ENCODE measurements at places on chromosomes 4 and X. TPM values are rescaled to one million over a fixed set of nuclear protein-coding genes. Genes with fewer than 3 reads are reported as not detected.

DNA sequence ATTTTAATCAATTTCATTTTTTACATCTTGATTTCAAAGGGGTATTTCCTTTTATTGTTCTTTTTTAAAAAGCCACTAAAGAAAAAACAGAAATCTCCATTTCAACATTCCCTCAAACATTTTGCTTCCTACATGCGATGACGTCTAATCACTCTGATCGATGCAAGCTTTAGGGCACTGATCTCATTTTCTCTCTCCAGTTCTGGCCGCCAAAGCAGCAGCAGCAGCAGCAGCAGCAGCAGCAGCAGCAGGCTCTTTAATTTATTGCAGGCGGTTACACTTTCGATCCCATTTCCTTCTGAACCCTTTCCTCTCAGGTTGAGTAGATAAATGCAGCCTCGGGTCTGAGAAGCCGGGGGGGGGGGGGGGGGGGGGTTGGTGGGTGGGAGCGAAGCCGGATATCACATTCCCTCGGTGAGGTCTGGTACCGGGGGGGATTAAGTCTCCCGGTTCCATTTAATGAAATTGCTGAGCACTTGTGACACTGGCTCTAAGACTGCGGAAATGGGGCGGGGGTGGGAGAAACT is 3.4 kb upstream of the PCDH7 start:
- H3K4me1 ChIP-seq: peaks cover 11% of the 10 kb centered on the region
- H3K4me3 ChIP-seq: peak overlapping the region; percentile 26
- H3K27ac ChIP-seq: no peak overlapping the region
- no peaks in the 10 kb centered on the region for H3K36me3 ChIP-seq

GRCh38 chrX:150197388-150197787 is 165.7 kb upstream of the MAMLD1 start:
- no peaks in the 10 kb centered on the region for H3K27me3 ChIP-seq
- DNase-seq: no peak
- H3K4me3 ChIP-seq: no peak overlapping the region
- peaks cover 13% of the 10 kb centered on the region for H3K4me1 ChIP-seq

GRCh38 chrX:117996408-117996807 is 120.2 kb downstream of the KLHL13 start:
- no peaks in the 10 kb centered on the region for H3K4me1 ChIP-seq
- no peaks in the 10 kb centered on the region for H3K27me3 ChIP-seq
- no peak overlapping the region for H3K4me3 ChIP-seq
- DNase-seq: no peak
- no peaks in the 10 kb centered on the region for H3K36me3 ChIP-seq
- no peak overlapping the region for H3K27ac ChIP-seq

DNA sequence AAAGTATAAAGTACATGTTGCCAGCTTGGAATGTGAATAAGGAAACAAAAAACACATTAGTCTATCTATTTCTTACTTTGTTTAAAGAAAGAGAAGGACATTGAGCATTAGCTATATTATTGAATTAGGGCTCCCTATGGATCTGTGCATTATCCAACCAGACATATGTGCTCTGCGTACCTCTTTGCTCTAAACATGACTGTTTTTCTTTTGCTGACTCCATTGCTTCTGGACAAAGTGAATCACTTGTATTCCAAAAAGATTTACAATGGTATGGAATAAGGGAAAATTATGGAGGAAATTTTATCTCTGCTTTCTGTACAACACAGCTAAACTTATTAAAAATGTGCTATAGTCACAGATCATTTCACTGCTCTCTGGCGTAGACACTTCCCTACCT is 727.8 kb upstream of the LCORL start:
- no peak for DNase-seq
- H3K4me3 ChIP-seq: no peak overlapping the region
- no peaks in the 10 kb centered on the region for H3K27me3 ChIP-seq
- H3K4me1 ChIP-seq: no peaks in the 10 kb centered on the region
- no peaks in the 10 kb centered on the region for H3K36me3 ChIP-seq
- no peak overlapping the region for H3K27ac ChIP-seq

DNA sequence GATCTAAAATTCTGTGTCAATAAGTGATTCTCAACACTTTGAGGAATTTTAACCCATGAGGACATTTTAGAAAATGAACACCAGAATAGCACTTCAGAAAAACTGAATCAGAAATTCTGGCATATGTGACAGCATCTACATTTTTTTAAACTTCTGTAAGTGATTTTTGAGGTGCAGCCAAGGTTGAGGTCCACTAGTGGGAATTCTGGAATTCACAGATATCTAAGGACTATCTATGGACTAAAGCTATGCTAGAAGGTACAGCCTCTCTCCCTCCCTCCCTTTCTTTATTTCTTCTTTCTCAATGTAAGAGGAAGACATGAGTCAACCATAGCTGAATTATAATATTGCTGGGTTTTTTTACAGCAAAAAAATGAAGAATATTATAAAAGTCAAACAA is 508.2 kb upstream of the ATOH1 start:
- no peak overlapping the region for H3K4me3 ChIP-seq
- DNase-seq: no peak
- no peaks in the 10 kb centered on the region for H3K4me1 ChIP-seq
- H3K27me3 ChIP-seq: no peaks in the 10 kb centered on the region
- no peaks in the 10 kb centered on the region for H3K36me3 ChIP-seq

DNA sequence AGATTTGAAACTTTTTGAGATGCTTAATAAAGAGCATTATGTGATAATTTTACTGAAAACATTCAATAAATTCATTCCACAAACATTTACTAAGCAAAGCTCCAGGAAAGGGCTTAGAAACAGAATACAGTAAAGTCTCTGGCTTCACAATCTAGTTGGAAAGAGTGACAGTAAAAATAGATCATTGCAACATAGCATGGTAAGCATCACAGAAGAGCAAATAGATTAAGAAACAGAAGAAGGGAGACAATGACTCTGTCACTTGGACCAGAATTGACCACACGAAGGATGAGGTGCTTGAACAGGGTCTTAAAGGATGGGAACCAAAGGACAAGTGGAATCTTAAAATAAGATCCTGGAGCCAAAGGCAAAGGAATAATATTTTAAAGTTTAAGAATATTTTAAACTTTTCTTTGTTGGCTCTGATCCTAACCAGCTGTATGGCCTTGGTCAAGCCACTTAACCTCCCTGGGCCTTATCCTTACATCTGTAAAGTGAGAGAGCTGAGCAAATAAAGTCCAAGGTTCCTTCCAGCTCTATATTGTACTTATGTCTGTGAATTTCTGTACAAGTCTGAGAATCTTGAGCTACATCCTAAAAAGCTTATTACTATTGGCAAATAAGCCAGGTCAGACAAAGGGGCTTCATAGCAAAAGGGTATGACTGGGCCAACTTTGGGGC is 33.9 kb downstream of the SEC24D start:
- H3K27me3 ChIP-seq: no peaks in the 10 kb centered on the region
- no peak for DNase-seq
- H3K36me3 ChIP-seq: peaks cover 99% of the 10 kb centered on the region
- no peak overlapping the region for H3K4me3 ChIP-seq
- no peak overlapping the region for H3K27ac ChIP-seq

GRCh38 chr4:103429283-103429682 is 231.1 kb upstream of the CENPE start:
- no peak overlapping the region for H3K27ac ChIP-seq
- no peaks in the 10 kb centered on the region for H3K27me3 ChIP-seq
- H3K4me1 ChIP-seq: no peaks in the 10 kb centered on the region
- no peak for DNase-seq
- H3K4me3 ChIP-seq: no peak overlapping the region

- H3K27me3 ChIP-seq: no peaks in the 10 kb centered on the region
- peak; percentile 39 for DNase-seq
- peaks cover 54% of the 10 kb centered on the region for H3K4me1 ChIP-seq
- H3K27ac ChIP-seq: peak overlapping the region; percentile 43
These were observed 118.7 kb upstream of the AP1S2 start for GRCh38 chrX:15973299-15973698.

DNA sequence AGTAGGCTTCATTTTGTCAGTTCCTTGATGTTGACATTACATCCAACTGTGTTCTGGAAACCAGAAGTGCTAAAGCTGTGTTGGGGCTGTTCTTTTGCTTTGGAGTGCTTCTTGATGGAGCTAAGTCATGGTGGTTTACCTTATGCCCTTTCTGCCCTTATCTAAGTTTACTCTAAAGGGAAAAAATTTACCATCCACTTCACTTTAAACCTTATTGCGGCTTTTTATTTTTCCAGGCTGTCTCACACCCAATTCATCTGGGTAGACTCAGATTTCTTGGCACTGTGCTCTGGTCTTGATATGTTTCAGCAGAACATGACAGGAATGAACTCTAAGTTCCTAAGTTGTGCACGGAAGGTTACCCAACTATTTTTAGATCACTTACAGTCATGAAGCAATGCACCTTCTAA is 104.7 kb upstream of the TTC29 start:
- no peak for DNase-seq
- no peaks in the 10 kb centered on the region for H3K4me1 ChIP-seq

- no peaks in the 10 kb centered on the region for H3K27me3 ChIP-seq
- no peak overlapping the region for H3K4me3 ChIP-seq
- H3K36me3 ChIP-seq: no peaks in the 10 kb centered on the region
- no peak overlapping the region for H3K27ac ChIP-seq
- no peak for DNase-seq
- H3K4me1 ChIP-seq: no peaks in the 10 kb centered on the region
These were observed 202.3 kb upstream of the CENPE start for GRCh38 chr4:103400405-103400804.

- no peaks in the 10 kb centered on the region for H3K27me3 ChIP-seq
- peaks cover 3% of the 10 kb centered on the region for H3K4me1 ChIP-seq
- no peak overlapping the region for H3K4me3 ChIP-seq
These were observed 92.7 kb downstream of the SPATA18 start for GRCh38 chr4:52143815-52144214.

- DNase-seq: no peak
- H3K27ac ChIP-seq: no peak overlapping the region
- H3K27me3 ChIP-seq: no peaks in the 10 kb centered on the region
- no peaks in the 10 kb centered on the region for H3K36me3 ChIP-seq
- H3K4me1 ChIP-seq: peaks cover 5% of the 10 kb centered on the region
- H3K4me3 ChIP-seq: no peak overlapping the region
These were observed 18.1 kb downstream of the HTRA3 start for GRCh38 chr4:8287343-8288280.

DNA sequence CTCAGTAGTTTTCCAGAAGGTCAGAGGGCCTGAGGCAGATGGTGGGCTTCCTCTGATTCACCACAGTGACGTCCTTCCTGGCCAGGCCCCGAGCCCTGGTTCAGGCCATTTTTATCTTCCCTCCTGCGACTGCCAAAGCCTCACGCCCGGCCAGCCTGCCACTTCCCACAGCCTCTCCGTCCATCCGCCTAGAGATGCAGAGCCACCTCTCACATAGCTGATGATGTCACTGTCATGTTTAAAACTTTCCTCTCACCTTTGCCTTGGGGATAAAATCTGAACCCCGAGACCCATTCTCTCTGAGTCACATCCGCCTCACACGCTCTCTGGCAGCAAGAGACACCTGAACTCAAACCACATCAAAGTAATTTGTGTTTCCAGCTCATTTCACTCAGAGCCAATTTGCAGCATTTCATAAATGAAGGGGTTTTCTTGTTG is 175.3 kb downstream of the QDPR start:
- no peaks in the 10 kb centered on the region for H3K4me1 ChIP-seq
- no peaks in the 10 kb centered on the region for H3K36me3 ChIP-seq
- no peak overlapping the region for H3K27ac ChIP-seq
- no peaks in the 10 kb centered on the region for H3K27me3 ChIP-seq
- DNase-seq: no peak

GRCh38 chr4:105613306-105613705 is 60.9 kb downstream of the ARHGEF38 start:
- DNase-seq: no peak
- H3K27ac ChIP-seq: no peak overlapping the region
- no peak overlapping the region for H3K4me3 ChIP-seq
- no peaks in the 10 kb centered on the region for H3K27me3 ChIP-seq
- H3K36me3 ChIP-seq: no peaks in the 10 kb centered on the region

- H3K4me3 ChIP-seq: no peak overlapping the region
- H3K27me3 ChIP-seq: no peaks in the 10 kb centered on the region
- no peaks in the 10 kb centered on the region for H3K36me3 ChIP-seq
- no peaks in the 10 kb centered on the region for H3K4me1 ChIP-seq
- H3K27ac ChIP-seq: no peak overlapping the region
- no peak for DNase-seq
These were observed 1393.3 kb downstream of the ARAP2 start for GRCh38 chr4:34850968-34851367.

GRCh38 chr4:120699354-120699753 is 223.2 kb downstream of the PRDM5 start:
- peaks cover 3% of the 10 kb centered on the region for H3K4me1 ChIP-seq
- H3K36me3 ChIP-seq: no peaks in the 10 kb centered on the region
- DNase-seq: no peak
- no peak overlapping the region for H3K27ac ChIP-seq
- no peak overlapping the region for H3K4me3 ChIP-seq

DNA sequence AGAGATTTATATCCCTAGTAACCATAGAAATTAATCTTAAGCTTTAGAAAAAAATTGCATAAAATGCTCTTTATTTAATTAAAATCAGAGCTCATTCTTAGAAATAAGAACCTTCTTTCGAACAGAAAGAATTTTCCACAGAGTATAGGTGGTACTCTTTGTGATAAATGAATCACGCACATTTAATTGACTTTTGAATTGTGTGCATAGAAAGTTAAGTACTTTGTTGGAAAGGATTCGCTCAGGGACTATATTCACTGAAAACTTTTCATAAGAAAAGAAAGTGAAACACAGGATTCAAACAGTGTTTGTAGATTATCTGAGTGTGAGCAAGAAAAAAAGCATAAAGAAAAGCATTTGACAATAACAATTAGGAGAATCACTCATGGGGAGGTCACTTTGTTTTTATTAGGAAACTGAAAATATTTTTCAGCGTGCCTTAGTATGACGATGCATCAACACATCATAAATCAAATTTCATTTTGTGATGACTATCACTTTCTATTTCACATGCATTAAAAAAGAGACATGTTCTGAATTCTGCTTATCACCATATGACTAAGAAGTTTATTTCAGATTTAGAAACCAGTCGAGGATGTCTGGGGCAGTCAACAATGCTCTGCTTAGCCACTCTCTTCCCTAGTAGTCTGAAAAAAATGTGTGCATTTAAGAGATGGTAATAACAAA is 49.5 kb downstream of the STX18 start:
- no peak for DNase-seq
- peak overlapping the region; percentile 28 for H3K27ac ChIP-seq
- peaks cover 11% of the 10 kb centered on the region for H3K36me3 ChIP-seq
- no peak overlapping the region for H3K4me3 ChIP-seq

GRCh38 chr4:101973361-101973760 is 182.8 kb downstream of the BANK1 start:
- H3K27ac ChIP-seq: no peak overlapping the region
- H3K27me3 ChIP-seq: no peaks in the 10 kb centered on the region
- no peaks in the 10 kb centered on the region for H3K36me3 ChIP-seq
- no peak overlapping the region for H3K4me3 ChIP-seq

Gene CHST7
- polyA plus RNA-seq: 8.3 TPM

Gene CENPVL1
- not detected for polyA plus RNA-seq

Gene LIMCH1
- 0.64 TPM for polyA plus RNA-seq

Gene ADH6
- polyA plus RNA-seq: not detected

Gene DCHS2
- polyA plus RNA-seq: not detected

Gene GPR119
- polyA plus RNA-seq: not detected

Gene NSD2
- 1.9 TPM for polyA plus RNA-seq

Gene REPS2
- polyA plus RNA-seq: 3.6 TPM

Gene DOK7
- not detected for polyA plus RNA-seq

Gene GAR1
- polyA plus RNA-seq: 8.7 TPM

Gene MAGEB18
- not detected for polyA plus RNA-seq

Gene SPANXA1
- not detected for polyA plus RNA-seq

Gene SH3RF1
- 3.1 TPM for polyA plus RNA-seq
